ENCODE measurements at places on chromosomes 4 and X. TPM values are rescaled to one million over a fixed set of nuclear protein-coding genes. Genes with fewer than 3 reads are reported as not detected.

The CFAP99 gene
- not detected for total RNA-seq

- DNase-seq: no peak
These were observed 207.0 kb downstream of the NSUN7 start for GRCh38 chr4:40956721-40957255.

The OTUD5 gene
- total RNA-seq: 82.4 TPM

The SPANXD gene
- not detected for total RNA-seq

The COL25A1 gene
- total RNA-seq: not detected

The RRH gene
- 0.62 TPM for total RNA-seq

Data from activated naive CD4-positive, alpha-beta T cell treated with anti-CD3 and anti-CD28 coated beads, Interleukin-2, amount 50 U/mL, for 72 hours (primary cell).